A172 (cell line): ENCODE measurements at places on chromosomes 11 and 22. TPM values are rescaled to one million over a fixed set of nuclear protein-coding genes. Genes with fewer than 3 reads are reported as not detected.

The OR8G5 gene
- total RNA-seq: not detected in 2 replicates

The TCN1 gene
- total RNA-seq: 0.12 TPM in 1 of 2 replicates, not detected in the other

The OR51B5 gene
- total RNA-seq: 17.4 and 17.7 TPM in 2 replicates

The PKP3 gene
- 39.8 and 44.0 TPM in 2 replicates for total RNA-seq

The GSTT4 gene
- not detected in 2 replicates for total RNA-seq

The SNX32 gene
- not detected in 2 replicates for total RNA-seq

The PLEKHA7 gene
- 1.3 and 3.8 TPM in 2 replicates for total RNA-seq

The FERMT3 gene
- total RNA-seq: 15.1 and 18.7 TPM in 2 replicates

The CHRNA10 gene
- total RNA-seq: 0.28 and 2.0 TPM in 2 replicates

- no peak for DNase-seq
Measured at GRCh38 chr11:19598876-19599486, 113.7 kb upstream of the NAV2 start.

GRCh38 chr22:48591286-48592065, 1236.2 kb downstream of the BRD1 start:
- DNase-seq: no peak

DNA sequence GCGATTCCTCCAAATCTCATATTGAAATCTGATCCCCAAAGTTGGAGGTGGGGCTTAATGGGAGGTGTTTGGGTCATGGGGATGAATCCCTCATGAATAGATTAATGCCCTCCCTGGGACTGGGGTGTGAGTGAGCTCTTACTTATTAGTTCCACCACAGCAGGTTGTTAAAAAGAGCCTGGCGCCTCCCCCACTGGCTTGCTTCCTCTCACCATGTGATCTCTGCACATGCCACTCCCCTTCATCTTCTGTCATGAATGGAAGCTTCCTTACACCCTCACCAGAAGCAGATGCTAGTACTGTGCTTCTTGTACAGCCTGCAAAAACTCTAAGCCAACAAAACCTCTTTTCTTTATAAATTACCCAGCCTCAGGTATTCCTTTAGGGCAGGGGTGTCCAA, 8.8 kb downstream of the RRAS2 start:
- DNase-seq: no peak

DNA sequence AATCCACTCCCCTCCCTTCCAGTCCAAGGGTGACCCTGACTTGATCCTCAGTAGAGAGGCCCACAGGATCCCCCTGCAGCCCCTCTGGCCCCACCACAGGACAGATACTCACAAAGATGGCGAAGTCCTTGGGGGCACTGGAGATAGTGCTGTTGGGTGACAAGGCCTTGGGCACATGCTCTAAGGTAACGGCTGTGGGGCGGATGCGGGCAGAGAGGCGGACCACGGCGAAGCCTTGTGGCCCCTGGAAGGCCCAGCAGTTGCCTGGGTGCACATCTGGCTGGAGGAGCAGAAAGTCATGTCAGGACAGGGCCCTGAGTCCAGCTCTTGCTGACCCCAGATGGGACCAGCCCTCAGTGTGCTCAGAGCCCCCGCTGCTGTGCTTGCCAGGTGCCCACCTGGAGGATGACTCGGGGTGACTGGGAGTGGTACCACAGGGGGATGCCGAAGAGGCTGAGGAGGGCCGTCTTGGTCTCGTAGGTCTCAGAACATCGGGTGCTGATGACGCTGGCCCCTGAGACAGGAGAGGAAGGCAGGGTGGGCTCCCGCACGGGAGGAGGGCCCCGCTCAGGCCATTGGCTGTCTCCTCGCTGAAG, 17.2 kb downstream of the SUN2 start:
- no peak for DNase-seq

DNA sequence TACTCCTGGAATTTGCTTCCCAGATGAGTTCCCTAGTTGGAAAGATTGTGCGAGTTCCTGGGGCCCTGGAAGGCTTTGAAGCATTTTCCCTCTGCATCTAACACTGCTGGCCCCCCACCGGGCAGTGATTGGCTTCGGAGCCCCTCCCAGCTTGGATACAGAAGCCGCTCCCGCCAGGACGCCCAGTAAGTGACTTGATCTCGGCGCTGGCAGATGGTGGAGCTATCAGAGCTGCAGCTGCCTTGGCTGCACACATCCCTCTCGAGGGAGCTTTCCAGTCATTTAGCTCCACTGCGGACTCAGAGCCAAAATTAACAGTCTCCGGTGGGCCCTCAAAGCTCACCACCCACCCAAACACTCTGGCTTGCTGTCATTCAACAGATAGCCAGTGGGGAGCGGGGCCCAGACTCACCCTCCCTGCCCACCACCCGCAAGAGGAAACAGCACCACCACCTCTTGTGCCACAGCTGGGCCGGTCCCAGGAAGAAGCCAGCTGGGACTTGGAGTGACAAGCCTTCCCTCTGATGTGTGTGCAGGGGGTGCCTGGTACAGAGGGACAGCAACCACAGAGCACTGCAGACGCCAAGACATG, 162.3 kb downstream of the TRIM29 start:
- no peak for DNase-seq

DNA sequence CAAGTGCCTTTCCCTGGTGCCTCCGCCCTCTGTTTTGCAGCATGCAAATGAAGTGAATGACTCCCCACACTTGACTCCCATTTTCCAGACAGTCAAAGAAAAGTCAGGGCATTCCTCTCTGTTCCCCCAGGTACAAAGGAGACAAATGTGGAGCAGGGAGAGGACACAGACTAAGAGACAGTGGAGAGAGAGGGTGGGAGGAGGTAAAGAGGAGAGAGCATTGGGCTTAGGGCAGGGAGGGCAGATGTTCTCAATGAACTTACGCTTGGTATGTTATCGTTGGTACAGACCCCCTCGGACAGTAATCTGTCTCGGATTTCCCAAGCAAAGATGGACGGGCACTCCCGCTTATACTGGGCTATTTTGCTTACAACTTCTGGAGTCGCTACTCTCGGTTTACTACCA, 9.8 kb downstream of the PAX6 start:
- no peak for DNase-seq

GRCh38 chr11:111225881-111226280, 19.6 kb upstream of the POU2AF2 start:
- DNase-seq: no peak

- peak; percentile 40 for DNase-seq
Measured at GRCh38 chr11:86068138-86068871, 579 bp downstream of the PICALM start.

DNA sequence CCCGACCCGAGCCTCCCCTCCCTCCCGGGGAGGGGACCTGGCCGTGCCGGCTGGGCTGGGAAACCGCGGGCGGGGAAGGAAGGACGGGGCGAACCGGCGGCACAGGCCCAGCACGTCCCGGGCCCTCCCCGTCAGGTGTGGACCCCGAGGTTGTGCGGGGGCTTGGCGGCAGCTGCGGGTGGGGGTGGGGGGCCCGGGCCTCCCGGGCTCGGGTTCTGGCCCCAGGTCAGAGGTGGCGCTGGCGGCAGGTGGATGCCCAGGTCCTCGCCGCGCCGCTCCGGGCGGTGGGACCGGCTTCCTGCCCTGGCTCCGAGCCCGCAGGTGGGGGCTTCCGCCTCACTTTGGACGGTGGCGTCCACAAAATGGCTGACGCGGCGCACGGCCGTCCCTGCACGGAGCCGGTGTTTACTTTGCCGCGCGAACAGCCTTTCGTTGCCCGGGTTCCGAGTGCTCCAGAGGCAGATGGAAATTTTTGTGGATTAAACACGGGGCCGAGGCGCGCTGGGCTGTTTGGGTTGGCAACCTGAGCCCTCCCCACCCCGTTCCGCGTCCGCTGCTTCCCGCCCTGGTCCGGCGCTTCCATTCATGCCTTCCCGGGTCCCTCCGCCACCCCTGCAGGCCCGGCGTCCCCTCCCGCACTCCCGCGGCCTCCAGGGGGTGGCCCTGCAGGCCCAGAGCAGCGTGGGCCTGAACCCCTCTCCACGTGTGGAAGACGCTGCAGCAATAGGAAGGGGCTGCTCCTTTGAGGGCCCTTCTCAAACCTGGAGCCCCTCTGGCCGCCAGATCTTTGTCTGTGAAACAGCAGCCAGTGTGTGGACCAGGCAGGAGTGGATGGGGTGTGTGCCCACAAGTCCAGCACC, 92.0 kb upstream of the KCNQ1OT1 start:
- DNase-seq: no peak

- DNase-seq: no peak
Measured at GRCh38 chr11:96943970-96944369, 554.2 kb downstream of the JRKL start.

GRCh38 chr22:28443526-28443876, 236.1 kb downstream of the TTC28 start:
- DNase-seq: peak; percentile 36

GRCh38 chr22:49643466-49643865, 184.2 kb downstream of the BRD1 start:
- DNase-seq: no peak

DNA sequence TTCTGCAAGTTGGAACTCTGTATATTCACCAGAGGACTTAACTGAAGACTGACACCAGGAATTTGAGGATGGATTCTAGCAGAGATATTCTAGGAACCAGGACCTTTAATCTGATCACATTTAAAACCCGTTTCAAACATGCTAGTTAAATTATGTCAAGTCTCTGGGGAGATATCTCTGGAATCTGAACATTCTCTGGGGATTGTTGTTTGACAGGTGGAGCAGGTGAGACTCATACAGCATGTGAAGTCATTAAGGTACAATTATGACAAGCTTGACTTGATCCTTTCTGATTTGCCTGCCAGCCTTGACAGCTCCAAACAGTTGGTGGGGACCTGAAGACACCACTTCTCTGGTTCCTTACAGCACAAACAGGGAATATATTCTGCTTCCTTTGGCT, 100.3 kb downstream of the FAT3 start:
- DNase-seq: no peak

GRCh38 chr22:38204784-38205183, 3.0 kb downstream of the MAFF start:
- no peak for DNase-seq

DNA sequence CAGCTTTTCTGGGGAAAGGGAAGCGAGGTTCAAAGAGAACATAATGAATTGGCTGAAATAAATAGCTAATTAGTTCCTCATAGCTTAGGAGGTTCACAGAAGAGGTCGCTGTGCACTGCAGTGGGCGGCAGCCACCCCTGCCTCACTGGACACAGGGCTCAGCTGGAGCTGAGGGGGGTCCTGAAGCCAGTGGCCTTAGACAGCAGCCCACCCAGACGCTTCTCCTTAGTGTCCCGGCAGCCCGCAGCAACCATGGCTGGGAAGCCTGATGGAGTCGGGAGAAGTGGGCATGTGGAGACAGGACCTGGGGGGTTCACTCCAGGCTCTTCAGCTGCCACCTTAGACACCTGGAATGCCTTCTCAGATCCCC, 75.4 kb downstream of the TRIM29 start:
- DNase-seq: no peak

- peak; percentile 73 for DNase-seq
Measured at GRCh38 chr22:45201678-45202332, 38.1 kb downstream of the NUP50 start.

DNA sequence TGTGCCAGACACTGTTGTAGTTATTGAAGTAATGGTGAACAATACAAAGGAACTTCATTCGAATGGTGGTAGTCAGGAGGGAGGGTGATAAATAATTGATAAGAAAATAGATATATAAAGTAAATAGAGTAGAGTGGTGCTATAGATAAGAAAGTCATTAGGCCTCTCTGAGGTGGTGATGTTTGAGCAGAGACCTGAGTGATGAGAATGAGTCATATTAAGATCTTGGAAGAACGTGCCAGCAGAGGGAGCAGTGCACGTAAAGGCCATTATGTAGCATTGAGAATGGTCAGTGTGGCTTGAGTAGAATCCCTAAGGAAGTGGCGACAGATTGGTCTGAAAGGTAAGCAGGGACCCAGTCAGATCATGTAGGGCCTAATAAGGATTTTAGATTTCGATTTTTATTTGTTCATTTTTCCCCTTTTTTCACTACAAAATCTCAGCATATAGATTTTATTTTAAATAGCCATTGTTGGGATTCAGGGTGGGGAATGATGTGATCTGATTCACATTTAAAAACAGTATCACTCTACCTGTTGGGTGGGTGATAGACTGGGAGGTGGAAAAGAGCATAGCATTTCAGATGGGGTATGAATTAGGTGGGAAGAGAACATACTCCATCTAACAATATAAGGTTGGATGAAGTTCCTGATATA, 44.7 kb downstream of the CCDC90B start:
- peak; percentile 87 for DNase-seq

- DNase-seq: peak; percentile 49
Measured at GRCh38 chr11:561148-562003, 606 bp downstream of the RASSF7 start.

GRCh38 chr11:131749101-131749500, 378.7 kb downstream of the NTM start:
- peak; percentile 49 for DNase-seq
